ENCODE measurements at places on chromosomes 5 and 9. TPM values are rescaled to one million over a fixed set of nuclear protein-coding genes. Genes with fewer than 3 reads are reported as not detected.

Gene PCDHGA9
- 3.1 TPM for total RNA-seq

Gene NFIB
- 9.7 TPM for total RNA-seq

Gene KIAA1191
- 51.9 TPM for total RNA-seq

Gene IFNA13
- total RNA-seq, result not detected

Gene TAL2
- total RNA-seq, result not detected

Gene PCDHB4
- total RNA-seq, result 0.14 TPM

Gene PPP3R2
- not detected for total RNA-seq

Gene ACSL6
- 0.09 TPM for total RNA-seq

Gene SLC6A18
- total RNA-seq, result not detected

Gene PCDHA10
- 0.28 TPM for total RNA-seq

Gene PCA3
- total RNA-seq, result not detected

Gene PKD2L2
- not detected for total RNA-seq

Gene FNIP1
- 43.1 TPM for total RNA-seq

Gene SPATA6L
- total RNA-seq, result 0.43 TPM

Gene DIPK1B
- total RNA-seq, result 1.00 TPM

Gene HAPLN1
- total RNA-seq, result 0.55 TPM

Gene GRXCR2
- not detected for total RNA-seq

Gene HTR4
- total RNA-seq, result not detected

Gene HRCT1
- 0.14 TPM for total RNA-seq

Gene EGFLAM
- 4.7 TPM for total RNA-seq

Gene GKAP1
- total RNA-seq, result 1.3 TPM

Gene PCDHGB1
- total RNA-seq, result 3.3 TPM

Measured in smooth muscle cell of bladder (primary cell).